ENCODE measurements at places on chromosomes 7 and 10.

GRCh38 chr10:73878365-73878764, 4.0 kb upstream of the CAMK2G start:
- no peak for DNase-seq

DNA sequence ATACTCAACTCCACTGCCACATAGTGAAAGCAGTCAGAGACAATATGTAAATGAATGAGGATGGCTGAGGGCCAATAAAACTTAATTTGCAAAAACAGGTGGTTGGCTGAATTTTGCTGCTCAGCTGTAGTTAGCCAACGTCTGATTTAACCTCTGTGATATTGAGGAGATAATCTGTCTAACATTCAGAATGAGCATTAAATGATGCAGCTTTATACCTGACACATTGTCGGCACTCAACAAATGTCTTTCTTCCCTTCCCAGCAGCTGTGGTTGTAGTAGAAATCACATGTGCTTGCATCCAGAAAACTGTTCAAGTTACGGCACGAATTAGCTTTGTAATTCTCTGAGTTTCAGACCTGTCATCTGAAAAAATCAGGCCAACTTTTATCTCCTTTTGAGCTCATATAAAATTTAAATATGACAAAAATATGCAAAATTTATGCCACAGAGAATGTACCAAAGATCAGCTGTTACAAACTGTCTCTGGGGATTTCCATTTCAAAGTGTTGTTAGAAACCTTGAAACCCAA, 1239.7 kb downstream of the GATA3 start:
- no peak for DNase-seq

- no peak for DNase-seq
Measured at GRCh38 chr10:76382381-76382851, 951.0 kb downstream of the LRMDA start.

DNA sequence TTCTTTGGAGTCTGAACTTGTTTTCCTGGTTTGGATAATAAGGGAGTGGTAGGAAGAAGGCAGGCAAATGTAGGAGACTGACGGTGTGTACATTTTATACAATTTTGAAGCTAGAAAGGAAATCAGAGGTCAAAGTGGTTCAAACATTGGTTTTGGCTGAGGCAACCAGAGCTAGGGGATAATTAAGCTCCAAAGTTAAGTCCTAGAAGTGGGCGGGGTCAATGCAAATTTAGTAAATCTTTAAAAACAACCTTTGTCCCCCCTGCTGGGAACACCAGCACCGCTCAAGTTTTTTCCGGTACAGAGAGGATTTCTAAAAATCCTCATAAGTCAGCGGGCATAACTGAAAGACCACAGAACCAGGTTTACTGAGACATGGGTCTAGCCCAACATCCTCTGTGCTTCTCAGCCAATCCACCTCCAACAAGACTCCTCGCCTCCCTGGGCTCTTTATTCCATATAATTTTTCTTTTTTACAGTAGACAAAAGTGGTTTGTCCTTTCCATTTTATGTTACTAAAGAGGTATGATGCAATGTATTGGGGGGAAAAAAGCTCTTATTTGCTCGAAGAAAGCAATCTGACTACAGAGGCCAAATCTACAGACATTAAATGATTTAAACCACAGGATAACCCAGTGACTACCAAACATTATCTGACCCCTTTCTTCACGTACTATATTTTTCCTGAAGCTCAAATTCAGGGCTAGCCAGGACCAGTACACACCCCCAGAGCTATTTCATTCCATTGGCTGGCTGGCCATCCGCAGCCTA, 1.6 kb downstream of the GLUD1 start:
- DNase-seq: peak; percentile 62

GRCh38 chr10:27252267-27253000, 11.8 kb upstream of the ACBD5 start:
- DNase-seq: no peak

All from KBM-7 (cell line).